Right ventricle myocardium inferior (tissue), 1 donor: ENCODE measurements at places on chromosomes 2 and 18. TPM values are rescaled to one million over a fixed set of nuclear protein-coding genes. Genes with fewer than 3 reads are reported as not detected.

GRCh38 chr2:12617366-12617765, 99.4 kb upstream of the TRIB2 start:
- no peak for DNase-seq

DNA sequence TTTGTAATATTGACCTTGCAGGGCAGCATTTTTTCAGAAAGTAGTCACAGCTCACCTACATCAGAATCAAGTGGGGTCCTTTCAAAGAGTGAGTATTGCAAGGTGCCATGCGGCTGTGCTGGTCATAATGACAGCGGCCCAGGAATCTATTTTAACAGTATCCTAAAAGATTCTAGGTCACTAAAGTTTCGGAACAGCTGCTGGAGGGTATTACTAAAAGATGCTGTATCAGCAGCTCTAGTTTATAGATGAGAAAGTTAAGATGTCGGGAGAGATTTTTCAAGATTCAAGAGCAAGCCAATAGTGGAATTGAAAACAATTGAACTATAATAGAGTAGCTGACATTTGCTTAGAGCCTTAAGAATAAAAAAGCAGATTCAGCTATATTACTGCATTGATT, 336.0 kb downstream of the SLC8A1 start:
- DNase-seq, result no peak

GRCh38 chr18:79332646-79333045, 63.1 kb upstream of the NFATC1 start:
- no peak for DNase-seq

DNA sequence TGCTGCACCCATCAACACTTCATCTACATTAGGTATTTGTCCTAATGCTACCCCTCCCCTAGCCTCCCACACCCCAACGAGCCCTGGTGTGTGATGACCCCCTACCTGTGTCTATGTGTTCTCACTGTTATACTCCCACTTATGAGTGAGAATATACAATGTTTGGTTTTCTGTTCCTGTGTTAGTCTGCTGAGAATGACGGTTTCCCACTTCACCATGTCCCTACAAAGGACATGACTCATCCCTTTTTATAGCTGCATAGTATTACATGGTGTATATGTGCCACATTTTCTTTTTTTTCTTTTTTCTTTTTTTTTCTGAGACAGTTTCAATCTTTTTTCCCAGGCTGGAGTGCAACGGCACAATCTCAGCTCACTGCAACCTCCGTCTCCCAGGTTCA, 284.1 kb upstream of the CYP26B1 start:
- no peak for DNase-seq

- DNase-seq, result no peak
Observed at GRCh38 chr18:35693829-35694228, 112.3 kb downstream of the GALNT1 start.

DNA sequence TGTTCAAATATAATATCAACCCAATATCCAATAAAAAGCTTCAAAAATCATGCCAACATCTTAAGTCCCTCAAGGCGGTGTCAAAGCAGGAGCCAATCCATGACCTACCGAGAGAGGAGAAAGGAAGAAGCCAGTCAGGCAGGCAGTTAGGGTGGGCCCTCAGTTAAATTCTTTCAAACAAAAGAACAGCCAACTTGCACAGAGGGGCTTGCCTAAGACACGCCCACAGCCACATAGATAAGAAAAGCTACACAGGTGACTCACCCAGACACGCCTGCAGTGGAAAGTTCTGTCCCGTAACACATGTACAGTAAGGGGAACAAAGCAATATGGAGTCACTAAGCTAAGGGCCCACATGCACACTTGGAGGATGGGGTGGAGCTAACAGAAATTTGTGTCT, 61.3 kb downstream of the SP110 start:
- DNase-seq, result no peak

DNA sequence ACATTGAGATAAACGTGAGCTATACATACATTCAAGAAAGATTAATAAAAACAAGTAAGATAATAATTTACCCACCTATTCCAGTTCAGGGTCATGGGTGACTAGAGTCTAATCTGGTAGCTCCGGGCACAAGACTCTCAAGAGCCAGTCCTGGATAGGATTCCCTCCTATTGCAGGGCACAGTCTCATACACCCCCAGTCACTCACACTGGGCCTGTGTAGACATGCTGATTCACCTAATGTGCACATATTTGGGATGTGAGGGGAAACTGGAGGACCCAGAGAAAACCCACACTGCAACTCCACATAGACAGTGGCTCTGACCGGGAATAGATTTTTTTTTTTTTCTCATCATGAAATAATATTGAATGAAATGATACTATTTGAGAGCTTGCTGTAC, 81.5 kb upstream of the THUMPD2 start:
- DNase-seq, result no peak

DNA sequence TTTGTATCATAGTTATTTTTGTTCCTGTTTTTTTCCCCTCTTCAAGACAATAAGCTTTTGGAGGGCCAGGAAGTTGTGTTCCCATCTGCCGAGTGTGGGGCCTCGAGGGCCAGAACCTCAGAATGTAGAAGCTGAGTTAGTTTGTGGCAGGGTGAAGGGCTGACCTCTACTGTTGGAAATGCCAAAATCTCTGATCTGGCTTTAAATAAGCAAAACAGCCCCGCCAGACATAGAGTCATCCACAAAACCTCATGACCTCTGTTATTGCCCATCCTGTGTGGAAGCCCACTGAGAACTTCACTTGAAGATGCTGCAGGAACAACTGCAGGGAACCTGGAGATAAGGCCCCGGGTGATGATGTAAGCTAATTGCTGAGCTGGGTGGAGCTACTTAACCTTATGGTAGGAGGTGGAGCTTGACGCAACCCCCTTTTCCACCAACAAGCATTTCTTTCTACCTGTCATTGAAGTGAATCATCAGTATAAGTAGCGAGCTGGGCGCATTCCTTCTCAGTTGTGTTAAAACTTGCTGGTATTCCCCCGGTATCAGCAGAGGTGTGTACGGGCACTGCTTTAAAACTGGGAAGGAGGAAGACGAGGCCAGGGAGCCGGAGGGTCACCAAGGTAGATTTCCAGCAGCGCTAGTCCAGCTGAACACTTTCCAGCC, 177.2 kb downstream of the NEDD4L start:
- DNase-seq, result no peak

DNA sequence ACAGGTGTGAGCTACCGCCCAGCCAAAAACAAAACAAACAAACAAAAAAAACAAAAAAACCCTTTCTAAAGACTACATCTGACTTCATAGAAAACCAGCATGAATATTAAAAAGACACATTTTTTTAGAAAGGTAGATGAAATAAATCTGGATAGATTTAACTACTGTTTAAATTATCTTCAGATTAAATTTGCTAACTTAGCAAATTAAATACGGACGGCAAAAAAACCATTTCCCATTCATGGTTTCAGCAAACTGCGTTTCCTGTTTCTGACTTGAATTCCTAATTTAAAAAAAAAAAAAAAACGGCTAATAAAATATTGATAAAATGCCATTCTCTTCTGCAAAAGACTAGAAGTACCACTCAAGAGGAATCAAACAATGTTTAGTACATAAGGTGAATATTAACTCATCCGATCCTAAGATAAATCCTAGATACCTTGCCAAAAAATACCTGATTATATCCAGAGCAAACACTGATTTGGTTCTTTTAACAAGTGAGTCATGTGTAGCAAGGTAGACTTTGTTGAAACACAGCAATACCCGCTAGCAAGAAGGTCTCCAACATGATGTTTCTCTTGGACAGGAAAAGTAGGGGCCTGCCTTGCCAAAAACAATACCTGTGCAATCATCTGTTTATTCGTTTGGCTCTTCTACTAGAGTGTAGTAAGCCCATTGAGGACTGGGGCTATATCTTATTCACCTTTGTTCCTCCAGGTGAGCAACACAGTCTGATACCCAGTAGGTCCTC, 96.2 kb downstream of the BARD1 start:
- no peak for DNase-seq

- DNase-seq, result no peak
Observed at GRCh38 chr18:58416014-58416703, 212.7 kb downstream of the ALPK2 start.

- no peak for DNase-seq
Observed at GRCh38 chr2:53750041-53750768, 17.4 kb upstream of the CHAC2 start.

DNA sequence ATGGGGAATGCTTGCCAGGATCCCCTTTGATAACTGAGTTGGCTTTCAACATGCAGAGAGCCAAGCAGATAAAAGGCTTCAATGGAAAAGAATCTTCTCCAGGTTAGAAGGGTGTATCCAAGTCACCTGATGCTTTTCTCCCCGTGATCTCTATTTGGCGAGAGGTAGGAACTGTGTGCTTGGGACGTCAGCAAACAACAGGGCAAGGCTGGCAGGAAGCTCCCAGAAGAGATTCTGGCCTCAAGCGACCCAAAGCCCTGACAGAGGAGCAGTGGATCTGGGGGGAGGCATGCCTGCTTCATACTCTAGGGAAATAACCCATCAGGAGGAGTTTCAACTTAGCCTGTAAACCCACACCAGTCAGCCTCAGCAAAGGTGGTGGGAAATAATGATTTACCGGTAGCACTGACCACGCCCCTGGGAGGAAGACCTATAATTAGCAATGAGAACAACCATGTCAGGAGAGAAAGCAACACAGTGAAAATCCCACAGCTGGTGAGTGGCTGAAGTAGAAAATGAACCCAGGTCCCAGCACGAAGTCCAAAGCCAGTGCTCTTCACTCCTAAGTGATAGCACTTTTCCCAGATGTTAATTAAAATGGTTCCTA, 76.3 kb upstream of the SEC11C start:
- no peak for DNase-seq

DNA sequence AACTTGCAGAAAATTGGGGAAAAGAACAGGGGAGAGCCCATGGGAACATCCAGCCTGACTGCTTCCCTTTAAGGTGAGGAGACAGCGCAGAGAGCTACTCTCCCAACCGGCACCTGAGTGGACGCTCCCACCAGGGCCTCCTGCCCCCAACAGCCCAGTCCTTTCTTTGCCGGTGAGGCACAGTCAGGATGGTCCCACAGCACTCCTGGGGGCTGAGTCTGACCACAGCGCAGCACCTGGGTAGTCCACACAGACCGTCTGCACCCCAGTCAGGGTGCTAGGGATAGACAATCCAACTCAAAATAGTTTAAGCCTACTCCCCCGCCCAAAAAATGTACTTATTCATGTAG, 74.5 kb downstream of the MEX3C start:
- DNase-seq, result no peak

- no peak for DNase-seq
Observed at GRCh38 chr2:178910005-178910404, 102.8 kb upstream of the TTN start.

GRCh38 chr2:69777786-69778105, 35.8 kb downstream of the ANXA4 start:
- no peak for DNase-seq

- no peak for DNase-seq
Observed at GRCh38 chr2:205730191-205730590, 47.9 kb downstream of the NRP2 start.

GRCh38 chr2:118945881-118946280, 3.9 kb downstream of the MARCO start:
- DNase-seq, result no peak

- DNase-seq, result no peak
Observed at GRCh38 chr2:86541334-86541733, 21.9 kb downstream of the CHMP3 start.

DNA sequence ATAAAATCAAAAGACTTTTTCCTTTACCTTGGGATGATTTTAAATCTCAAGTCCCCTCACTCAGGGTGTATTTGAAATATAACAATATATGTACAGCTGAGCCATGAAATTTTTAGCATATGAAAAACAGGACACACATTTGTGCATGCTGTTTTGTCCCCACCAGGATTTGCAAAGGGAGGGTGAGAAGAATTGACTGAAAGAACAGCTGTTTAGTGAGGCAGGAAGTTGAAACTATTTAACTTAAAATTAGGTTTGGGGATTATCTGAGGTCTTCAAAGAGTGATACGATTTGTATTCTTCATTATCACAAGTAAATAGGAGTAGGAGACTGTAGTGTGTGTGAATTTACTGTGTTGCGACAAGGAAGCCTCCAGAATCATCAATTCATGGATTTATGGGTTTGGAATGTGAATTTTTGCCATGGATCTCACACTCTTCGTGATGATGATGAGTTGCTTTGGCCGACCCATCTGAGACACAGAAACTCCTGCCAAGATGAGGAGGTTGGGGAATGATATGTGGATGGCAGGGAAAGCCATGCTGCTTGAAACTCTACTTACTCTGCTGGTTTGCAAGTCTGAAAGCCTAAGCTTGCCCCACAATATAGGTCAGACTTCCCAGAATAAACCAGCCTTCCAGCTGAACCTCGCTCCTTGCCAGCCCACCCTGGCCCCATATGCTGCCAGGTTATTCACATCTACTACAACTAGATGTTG, 31.0 kb upstream of the SPATS2L start:
- no peak for DNase-seq

FBXO15 gene
- total RNA-seq, result not detected

RAB1A gene
- total RNA-seq, result 119 TPM

SIX3 gene
- not detected for total RNA-seq

CTAGE1 gene
- not detected for total RNA-seq

ZNF385B gene
- 0.35 TPM for total RNA-seq

TUBA3E gene
- total RNA-seq, result 80.0 TPM

PSMA8 gene
- 0.14 TPM for total RNA-seq

POTEE gene
- total RNA-seq, result not detected

IL36B gene
- not detected for total RNA-seq

TAF1B gene
- 6.3 TPM for total RNA-seq

CGREF1 gene
- total RNA-seq, result 0.84 TPM

PCARE gene
- 0.51 TPM for total RNA-seq
